Smooth muscle cell of trachea (primary cell): ENCODE measurements at places on chromosomes 1 and 21. TPM values are rescaled to one million over a fixed set of nuclear protein-coding genes. Genes with fewer than 3 reads are reported as not detected.

The CD1E gene
- not detected in 2 replicates for total RNA-seq

The MCOLN3 gene
- 5.8 and 6.1 TPM in 2 replicates for total RNA-seq

The NEK7 gene
- total RNA-seq = 66.5 and 81.2 TPM in 2 replicates

The SPRR1A gene
- not detected in 2 replicates for total RNA-seq

The FLG gene
- total RNA-seq = not detected in 2 replicates

The DENND2C gene
- total RNA-seq = 4.1 and 4.4 TPM in 2 replicates

The SYNC gene
- total RNA-seq = 67.1 and 136 TPM in 2 replicates

The PRR9 gene
- not detected in 2 replicates for total RNA-seq

The MTARC2 gene
- 6.1 and 14.2 TPM in 2 replicates for total RNA-seq

The DLGAP3 gene
- total RNA-seq = 0.17 TPM in 1 of 2 replicates, not detected in the other

The AADACL4 gene
- not detected in 2 replicates for total RNA-seq

The PLXNA2 gene
- 1.9 and 2.8 TPM in 2 replicates for total RNA-seq

The LRRC3 gene
- total RNA-seq = 0.44 and 0.66 TPM in 2 replicates

The SPRR3 gene
- total RNA-seq = not detected in 2 replicates
